Renal cortical epithelial cell (primary cell): ENCODE measurements at places on chromosomes 5 and 9.

DNA sequence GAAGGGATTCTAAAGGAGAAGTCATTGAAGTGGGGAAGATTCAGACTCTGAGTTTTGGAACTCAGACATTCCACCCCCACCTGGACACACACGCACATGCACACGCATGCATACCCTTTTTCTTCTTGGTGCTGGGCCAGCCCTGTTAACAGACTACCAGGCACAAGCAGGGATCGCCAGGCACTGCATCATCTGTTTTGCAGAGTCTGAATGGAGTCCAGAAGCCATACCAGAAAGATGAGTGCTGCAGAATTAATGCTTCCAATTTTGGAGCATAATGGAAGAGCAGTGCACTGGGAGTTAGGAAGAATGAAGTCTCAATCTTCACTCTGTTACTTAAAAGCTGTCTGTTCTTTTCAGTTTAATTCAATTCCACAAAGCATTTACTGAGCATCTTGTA, 95.5 kb downstream of the PDE8B start:
- DNase-seq, result no peak

DNA sequence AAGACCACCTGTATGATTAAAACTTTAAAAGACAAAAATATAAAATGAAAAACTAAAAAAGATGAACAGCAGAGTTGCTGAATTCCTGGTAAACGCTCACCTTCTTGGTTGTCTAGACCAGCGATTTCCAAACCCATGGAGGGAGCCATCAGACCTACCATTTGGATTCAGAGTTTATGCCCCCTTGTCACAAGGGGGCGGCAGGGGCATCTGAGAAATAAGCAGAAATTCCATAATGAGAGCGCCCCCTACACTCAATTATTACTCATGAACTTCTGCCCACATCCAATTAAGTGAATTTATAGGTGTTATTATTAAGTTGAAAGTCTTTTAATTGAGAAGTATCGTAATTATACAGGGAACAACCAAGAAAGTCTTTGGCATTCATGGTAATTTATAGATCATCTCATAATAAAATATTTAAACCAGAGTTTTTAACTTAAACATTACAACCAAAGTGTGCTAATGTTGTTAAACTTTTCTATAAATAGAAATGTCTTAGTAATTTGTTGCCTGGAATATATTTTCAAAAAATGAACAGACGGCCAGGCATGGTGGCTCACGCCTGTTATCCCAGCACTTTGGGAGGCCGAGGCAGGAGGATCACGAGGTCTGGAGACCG, 35.2 kb upstream of the SPATA31C2 start:
- peak; percentile 86 for DNase-seq

DNA sequence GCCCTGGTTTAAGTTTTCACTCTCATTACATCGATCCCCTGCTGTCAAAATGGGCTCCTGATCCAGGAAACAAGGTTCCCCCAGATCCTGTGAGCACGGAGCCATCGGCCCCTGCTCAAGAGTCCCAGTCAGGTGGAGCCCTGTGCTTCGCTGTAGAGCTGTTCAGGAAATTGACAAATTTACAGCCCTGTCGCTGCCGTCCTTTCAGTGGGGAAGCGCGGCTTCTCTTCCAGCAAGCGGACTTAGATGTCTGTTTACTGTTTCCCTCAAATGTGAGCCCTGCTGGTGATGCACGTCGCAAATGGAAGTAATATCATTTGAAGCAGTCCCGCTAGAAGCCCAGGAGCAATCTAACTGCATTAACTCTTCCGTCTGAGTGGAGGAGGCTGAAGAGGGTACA, 760.9 kb upstream of the WWC1 start:
- DNase-seq, result no peak

DNA sequence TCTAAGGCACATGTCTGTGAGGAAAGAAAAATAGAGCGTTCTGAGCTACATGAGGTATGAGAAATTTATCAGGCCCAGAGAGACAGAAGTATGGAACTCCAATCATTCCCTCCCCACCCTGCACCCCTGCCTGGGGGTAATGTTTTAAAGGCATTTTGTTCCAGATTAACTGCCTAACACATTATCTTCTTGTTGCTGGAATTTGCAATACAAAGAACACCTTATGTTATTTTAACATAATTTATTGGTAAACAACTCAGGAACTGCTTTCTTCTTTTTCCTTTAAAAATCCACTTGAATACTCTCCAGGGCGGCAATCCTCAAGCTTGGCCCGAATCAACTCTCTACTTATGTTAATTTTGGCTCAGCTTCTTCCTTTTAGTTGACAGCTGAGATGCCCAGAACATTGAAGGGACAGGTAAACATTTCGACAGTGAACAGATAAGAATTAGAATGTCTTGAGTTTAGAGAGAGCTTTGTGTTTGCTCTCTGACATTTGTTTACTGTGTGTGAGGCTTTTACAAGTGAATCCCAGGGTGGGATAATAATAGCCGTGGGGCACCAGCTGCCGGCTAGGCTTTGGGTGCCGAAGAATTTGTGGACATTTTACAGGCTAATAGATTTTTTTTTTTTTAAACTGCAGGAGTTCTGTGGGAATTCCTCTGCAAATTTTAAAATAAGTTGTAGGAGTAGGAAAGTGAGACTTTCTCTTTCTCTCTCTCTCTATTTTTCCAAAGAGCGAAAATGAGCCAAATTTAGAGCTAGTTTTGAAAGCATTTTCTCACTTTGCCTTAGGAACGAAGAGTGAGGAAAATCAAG, 96.4 kb upstream of the TAF11L2 start:
- no peak for DNase-seq

- DNase-seq, result peak; percentile 37
These were observed 80.1 kb downstream of the TRIM32 start for GRCh38 chr9:116767219-116767618.

- no peak for DNase-seq
These were observed 45.0 kb downstream of the VLDLR start for GRCh38 chr9:2666569-2666968.

- DNase-seq, result no peak
These were observed 123.4 kb downstream of the CD180 start for GRCh38 chr5:67073045-67073680.

- DNase-seq, result no peak
These were observed 39.7 kb upstream of the BASP1 start for GRCh38 chr5:17177501-17178372.

- DNase-seq, result no peak
These were observed 25.3 kb downstream of the DENND4C start for GRCh38 chr9:19255821-19256220.

- DNase-seq, result no peak
These were observed 192.9 kb upstream of the RAD23B start for GRCh38 chr9:107090218-107090617.

DNA sequence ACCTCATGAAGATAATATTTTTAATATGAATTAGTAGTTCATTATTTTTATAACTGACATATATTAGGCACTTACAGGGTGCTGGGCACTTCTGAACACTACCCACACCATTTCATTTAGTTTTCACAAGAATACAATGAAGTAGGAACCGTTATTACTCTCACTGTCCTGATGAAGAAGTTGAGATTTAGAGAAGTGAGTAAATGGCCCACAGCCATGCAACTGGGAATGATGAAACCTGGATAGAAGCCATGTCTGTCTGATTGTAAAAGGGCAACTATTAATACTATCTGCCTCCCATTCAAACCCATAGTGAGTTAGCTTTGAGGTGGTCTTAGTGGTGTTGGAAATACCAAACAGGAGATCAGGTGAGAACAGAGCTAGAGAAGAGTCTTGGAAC, 29.6 kb upstream of the OTULINL start:
- no peak for DNase-seq

DNA sequence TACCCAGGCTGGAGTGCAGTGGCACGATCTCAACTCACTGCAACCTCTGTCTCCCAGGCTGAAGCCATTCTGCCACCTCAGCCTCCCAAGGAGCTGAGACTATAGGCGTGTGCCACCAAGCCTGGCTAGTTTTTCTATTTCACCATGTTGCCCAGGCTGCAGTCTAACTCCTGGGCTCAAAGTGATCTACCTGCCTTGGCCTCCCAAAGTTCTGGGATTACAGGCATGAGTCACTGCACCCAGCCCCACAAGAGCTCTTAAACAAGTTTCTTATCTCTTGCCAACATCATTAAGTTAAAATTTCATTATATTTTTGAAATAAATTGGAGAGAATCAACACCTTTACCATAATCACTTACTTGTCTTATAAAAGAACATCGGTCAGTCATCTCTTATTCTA, 280.3 kb downstream of the ARHGEF28 start:
- no peak for DNase-seq

DNA sequence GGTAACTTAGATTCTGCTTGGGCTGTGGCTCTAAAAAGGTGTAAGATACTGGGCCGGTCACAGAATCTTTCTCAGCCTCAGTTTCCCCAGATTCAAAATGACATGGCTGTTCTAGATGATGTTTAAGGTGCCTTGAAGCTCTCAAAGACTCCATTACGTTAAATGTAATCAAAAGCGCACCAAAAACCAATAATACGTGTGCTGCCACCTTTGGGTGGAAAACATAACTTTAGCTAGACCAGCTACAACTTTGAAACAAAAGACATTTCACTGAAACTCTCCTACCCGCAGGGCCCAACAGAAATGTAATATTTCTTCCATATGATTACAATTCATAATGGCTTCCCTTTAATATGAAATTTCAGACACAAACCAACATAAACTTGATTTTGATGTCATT, 35.0 kb upstream of the PCSK5 start:
- peak; percentile 11 for DNase-seq

- DNase-seq, result no peak
These were observed 594.0 kb downstream of the HINT1 start for GRCh38 chr5:130571076-130571475.

- peak; percentile 42 for DNase-seq
These were observed 831 bp downstream of the ODF2 start for GRCh38 chr9:128456613-128457061.

DNA sequence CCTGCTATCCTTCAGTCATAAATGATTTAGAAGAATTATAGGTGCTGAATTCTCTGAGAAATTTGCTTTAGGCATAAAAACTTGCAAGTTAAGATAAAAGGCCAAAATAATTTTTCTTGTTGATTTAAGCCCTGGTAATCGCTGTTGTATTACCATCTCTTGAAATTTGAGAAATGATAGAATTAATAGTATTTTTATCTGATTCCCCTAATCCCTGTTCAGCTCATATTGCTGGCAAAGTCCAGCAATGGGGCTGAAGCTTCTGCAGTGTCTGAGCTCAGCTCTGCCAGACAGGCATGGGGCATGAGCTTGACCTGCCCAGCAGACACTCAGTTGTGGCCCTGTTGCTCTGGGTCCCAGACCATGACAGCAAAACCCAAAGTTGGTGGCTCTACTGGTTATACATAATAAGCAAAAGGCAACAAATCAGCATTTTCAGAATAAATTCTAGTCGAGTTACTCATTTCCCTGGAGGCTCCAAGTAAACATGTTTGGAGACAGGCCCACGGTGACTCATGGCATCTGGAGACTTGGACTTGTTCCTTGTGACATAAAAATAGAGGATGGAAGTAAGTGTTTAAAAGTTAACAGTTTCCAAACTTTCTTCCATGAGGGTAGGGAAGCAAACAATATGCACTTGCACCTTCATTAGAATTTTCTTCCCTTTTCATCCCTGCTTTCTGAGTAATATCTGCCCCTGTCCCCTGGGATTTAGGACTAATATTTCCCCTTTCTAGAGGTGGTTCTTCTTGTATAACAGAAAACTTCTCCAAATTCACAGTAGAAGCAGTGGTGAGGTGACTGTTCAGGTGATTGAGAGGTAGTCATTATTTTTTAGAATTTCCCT, 60.2 kb upstream of the SLC2A8 start:
- DNase-seq, result peak; percentile 97

DNA sequence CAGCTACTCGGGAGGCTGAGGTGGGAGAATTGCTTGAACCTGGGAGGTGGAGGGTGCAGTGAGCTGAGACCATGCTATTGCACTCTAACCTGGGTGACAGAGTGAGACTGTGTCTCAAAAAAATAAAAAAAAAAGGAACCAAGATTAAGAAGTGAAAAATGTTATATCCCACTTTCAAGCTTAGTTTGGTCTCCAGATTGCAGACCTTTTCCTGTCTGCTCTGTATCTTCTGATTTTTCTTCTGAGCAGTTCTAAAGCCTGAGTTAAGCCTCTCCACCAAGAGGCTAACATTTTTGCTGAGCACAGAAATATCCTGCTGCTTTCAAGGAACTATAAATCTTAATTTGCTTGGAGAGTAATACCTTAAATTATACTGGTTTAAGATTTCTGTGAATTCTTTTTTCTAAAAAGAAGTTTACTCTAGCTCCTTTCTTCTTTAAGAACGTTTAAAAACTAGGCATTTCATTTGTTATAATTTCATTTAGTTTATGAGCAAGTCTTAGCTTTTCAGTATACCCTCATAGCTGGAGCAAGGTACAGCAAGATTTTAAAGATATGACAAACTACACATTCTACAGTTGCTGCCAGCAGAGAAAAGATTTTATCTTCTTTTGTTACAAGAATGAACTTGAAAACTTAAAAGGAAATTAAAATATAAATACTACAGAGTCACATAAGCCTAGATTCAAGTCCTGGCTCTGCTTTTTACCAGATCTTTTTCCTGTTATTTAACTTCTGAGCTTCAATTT, 55.0 kb downstream of the GARNL3 start:
- no peak for DNase-seq

DNA sequence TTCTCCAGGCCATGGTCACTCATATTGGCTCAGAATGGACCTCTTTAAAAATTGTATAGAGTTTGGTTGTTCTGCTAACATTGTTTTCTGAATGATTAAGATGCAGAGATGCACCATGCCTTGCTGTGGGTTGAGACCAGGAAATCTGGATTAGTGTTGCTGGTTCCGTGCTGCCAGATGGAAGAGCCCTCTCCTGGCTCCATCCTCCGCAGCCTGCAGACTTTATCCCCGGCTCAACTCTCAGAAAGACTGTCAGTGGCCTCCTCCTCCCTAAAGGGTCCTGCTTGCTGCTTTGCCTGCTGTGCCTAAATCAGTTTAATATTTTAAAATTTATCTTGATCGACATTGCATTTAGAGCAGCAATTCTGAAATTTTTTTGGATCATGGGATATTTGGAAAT, 196.7 kb downstream of the TENT4A start:
- DNase-seq, result no peak
